Fibroblast of villous mesenchyme (primary cell): ENCODE measurements at places on chromosomes 4 and X. TPM values are rescaled to one million over a fixed set of nuclear protein-coding genes. Genes with fewer than 3 reads are reported as not detected.

The PRKG2 gene
- under 0.01 and 0.64 TPM in 2 replicates for total RNA-seq

The KLHL4 gene
- total RNA-seq = 0.86 and 0.97 TPM in 2 replicates

The ZCCHC12 gene
- under 0.01 TPM in 1 of 2 replicates, not detected in the other for total RNA-seq

The CRMP1 gene
- under 0.01 TPM in 1 of 2 replicates, not detected in the other for total RNA-seq

The CXCL10 gene
- under 0.01 and 0.86 TPM in 2 replicates for total RNA-seq

The LUZP4 gene
- total RNA-seq = not detected in 2 replicates

The EVC2 gene
- total RNA-seq = 9.9 and 11.9 TPM in 2 replicates

The MAGEA12 gene
- total RNA-seq = not detected in 2 replicates

The TLR10 gene
- not detected in 2 replicates for total RNA-seq

The SMR3B gene
- total RNA-seq = not detected in 2 replicates

The TEC gene
- total RNA-seq = 0.32 and 0.43 TPM in 2 replicates

The XAGE1A gene
- 0.32 TPM in 1 of 2 replicates, not detected in the other for total RNA-seq

The F8A3 gene
- total RNA-seq = 2.3 and 2.6 TPM in 2 replicates

The WWC2 gene
- total RNA-seq = 42.2 and 100 TPM in 2 replicates

The CYBB gene
- total RNA-seq = under 0.01 and 0.32 TPM in 2 replicates

The TMEM255A gene
- under 0.01 TPM in 1 of 2 replicates, not detected in the other for total RNA-seq

The WDR19 gene
- 29.6 and 32.0 TPM in 2 replicates for total RNA-seq

The TRIM75 gene
- 0.32 TPM in 1 of 2 replicates, not detected in the other for total RNA-seq

The MAGED4 gene
- total RNA-seq = 34.5 and 50.5 TPM in 2 replicates

The FAM47A gene
- total RNA-seq = not detected in 2 replicates

The BMPR1B gene
- total RNA-seq = 2.3 and 4.3 TPM in 2 replicates

The FAM9C gene
- under 0.01 TPM in 2 replicates for total RNA-seq

The PPEF2 gene
- under 0.01 TPM in 1 of 2 replicates, not detected in the other for total RNA-seq

The SLC6A14 gene
- total RNA-seq = not detected in 2 replicates

The RHOXF2 gene
- total RNA-seq = 0.32 TPM in 1 of 2 replicates, not detected in the other

The SUPT20HL1 gene
- not detected in 2 replicates for total RNA-seq

The CSAG1 gene
- not detected in 2 replicates for total RNA-seq

The GRIPAP1 gene
- 14.2 and 14.5 TPM in 2 replicates for total RNA-seq

The EIF4E gene
- total RNA-seq = 163 and 241 TPM in 2 replicates

The SYNPO2 gene
- 139 and 194 TPM in 2 replicates for total RNA-seq

The SH3D19 gene
- 43.5 and 46.6 TPM in 2 replicates for total RNA-seq

The NUP62CL gene
- under 0.01 TPM in 1 of 2 replicates, not detected in the other for total RNA-seq
